ENCODE measurements at places on chromosomes 1 and 21.

- DNase-seq: no peak
Measured at GRCh38 chr1:56525489-56526041, 53.8 kb downstream of the PLPP3 start.

GRCh38 chr1:115112496-115113375 is 23.4 kb upstream of the TSPAN2 start:
- peak; percentile 67 for DNase-seq

DNA sequence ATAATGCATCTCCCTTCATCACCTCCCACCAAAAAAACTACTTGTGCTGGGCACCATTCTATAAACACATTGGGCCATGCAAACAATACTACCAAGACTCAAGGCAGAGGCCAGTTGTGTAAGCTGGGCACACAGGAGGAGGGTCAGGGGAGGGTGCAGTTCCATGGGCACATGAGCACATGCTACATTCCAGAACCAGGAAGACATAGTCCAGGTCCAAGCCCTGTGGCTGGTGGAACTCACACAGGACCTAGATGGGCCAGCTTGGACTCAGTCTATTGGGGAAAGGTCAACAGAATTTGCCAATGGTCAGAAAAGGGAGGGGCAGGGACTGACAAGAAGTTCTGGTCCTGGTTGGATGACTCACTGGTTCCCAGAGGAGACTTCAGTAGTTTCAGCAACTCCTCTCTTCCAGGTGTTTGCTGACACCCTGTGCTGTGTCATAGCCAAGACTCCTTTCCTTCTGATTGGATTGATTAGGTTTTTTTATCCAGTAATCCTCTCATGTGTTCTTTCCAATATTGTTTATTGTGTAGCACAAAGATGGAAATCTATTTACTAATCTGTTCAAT is 249.7 kb downstream of the C1orf94 start:
- DNase-seq: no peak

GRCh38 chr1:237133921-237134320 is 91.9 kb downstream of the RYR2 start:
- DNase-seq: no peak

GRCh38 chr1:44067266-44068250 is 36.3 kb upstream of the SLC6A9 start:
- no peak for DNase-seq

DNA sequence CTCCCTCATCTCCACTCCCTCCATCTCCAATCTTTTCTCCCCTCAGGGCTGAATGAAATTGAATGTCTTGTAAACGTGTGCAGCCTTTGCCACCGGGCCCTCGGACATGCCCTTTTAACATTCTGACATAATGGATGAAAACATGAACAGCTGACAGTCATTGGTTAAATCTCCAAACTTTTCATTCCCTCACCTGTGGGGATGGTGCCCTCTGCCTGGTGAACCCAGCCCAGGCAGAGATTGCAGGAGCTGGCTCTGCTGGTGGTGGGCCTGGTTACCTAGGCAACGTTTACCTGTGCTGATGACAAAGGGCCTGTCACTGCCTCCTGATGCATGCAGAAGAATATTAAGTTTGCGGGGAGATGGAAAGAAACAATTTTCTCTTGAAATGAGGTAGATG is 21.3 kb downstream of the ST6GALNAC3 start:
- no peak for DNase-seq

DNA sequence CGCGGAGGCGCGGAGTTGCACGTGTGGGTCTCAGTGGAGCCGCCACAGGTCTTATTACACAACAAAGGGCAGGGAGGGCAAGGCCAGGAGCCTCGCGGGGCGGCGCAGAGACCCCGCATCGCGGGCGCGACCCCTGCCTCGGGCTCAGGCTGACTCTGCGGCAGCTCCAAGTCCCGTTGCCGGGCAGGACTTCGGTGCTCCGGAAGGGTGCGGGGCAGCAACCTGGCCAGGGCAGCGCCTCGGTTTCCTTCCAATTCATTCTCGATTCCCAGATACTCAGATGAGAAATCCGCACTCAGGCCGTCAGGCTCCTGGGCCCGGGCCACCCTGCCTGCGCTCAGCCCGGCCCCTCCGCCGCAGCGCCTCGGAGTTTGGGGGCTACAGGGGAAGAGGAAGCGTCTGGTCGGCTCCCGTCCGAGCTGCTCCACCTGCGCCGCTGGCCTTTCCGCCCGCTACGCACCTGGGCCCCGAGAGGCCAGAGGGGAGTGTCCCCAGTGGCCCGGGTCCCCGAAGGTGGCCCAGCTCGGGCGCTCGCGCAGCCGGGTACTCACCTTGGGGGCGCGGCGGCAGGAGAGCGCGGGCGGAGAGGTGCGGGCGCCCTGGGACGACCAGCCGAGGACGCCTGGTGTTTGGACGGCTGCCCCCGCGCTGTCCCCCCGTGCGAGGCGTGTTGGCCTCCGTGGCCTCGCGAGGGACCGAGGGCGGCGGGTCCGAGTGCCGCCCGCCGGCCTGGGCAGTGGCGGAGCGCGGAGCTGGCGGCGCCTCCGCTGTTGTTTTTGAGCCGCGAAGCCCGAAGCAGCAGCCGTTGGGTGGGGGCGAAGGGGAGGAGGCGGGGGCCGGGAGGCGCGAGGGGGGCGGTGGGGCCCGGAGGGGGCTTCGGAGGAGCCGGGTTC is 1.1 kb upstream of the PRDM16 start:
- DNase-seq: no peak

DNA sequence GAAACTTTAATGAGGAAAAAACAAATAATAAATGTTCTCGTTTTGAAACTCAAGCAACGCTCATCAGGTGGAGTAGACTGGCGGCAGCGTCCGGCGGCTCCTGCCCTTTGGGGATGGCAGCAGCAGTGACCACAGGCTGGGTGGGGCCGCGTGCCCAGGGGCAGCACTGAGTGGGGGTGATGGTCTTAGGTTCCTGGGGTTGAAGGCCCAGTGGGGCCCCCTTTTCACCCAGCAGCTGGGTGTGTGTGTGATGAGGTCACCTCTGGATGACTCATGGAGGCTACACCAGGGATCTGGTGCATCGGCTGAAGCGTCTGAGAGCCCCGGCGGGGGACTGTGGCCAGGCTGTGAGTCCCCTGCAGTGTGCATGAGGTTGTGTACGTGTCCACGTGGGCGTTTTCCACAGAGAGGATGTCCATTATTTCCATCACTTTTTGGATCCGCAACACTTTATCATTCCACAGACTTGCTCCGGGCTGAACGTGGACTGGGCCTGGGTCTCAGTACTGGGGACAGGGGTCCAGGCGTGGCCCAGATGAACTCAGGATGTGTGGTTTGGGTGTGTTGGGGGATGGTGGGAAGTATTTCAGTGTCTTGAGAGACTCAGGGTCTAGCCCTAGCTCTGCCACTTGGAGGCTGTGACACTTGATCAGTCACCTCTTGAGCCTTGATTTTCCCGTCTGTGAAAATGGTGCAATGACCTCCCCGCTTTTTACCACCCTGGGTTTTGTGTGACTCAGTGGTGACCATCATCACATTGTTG is 25.6 kb downstream of the LDLRAP1 start:
- DNase-seq: peak; percentile 49

DNA sequence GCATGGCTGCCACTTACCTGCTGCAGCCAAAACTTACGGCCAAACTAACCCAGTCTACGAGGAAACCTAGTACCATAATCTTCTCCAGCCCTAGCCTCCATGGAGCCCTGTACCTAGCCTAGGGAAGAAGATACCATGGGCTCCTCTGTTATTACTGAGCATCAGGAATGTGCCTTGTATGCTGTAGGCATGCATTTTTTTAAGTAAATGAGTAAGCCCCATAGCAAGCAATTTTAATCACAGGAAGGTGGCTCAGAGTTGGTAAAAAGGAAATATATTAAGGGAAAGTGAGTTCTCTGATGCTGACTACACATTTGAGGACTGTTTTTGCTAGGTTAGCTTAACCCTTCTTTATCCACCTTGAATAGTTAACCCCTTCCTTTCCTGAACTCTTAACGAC is 21.2 kb downstream of the NFASC start:
- DNase-seq: no peak

GRCh38 chr1:202304375-202304774 is 37.4 kb downstream of the UBE2T start:
- DNase-seq: no peak

DNA sequence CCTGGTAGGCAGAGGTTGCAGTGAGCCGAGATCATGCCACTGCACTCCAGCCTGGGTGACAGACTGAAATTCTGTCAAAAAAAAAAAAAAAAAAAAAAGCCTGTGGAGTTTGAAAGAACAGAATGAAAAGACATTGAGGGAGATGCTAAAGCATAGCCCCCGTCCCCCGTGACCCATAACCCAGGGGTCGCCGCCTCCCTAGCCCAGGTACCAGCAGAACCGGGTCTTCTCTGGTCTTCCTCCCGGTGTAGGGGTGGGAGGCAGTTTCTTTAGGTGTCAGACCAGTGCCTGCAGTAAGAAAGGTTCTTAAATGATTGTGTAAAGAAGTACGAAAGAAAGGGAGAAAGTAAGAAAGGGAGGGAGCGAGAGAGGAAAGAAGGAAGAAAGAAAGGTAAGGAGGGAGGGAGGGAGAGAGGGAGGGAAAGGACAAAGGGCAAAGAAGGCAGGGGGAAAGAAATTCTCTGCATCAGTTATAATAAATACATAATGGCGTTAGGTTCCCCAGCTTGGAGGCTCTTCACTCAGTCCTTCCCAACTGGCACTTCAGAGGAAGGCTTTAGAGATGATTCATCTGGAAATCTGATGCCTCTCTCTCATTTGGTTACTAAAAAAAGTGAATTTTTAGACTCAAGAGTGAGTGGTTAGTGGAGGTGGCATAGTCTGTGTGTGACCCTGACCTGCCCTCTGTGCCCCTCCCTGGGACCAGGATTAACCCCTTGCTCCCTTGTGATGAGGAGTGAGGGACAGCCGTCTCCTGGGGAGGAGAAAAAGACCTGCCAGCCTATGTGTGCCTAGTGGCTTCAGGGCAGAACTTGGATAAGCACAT is 1.1 kb downstream of the IL24 start:
- DNase-seq: no peak

- DNase-seq: no peak
Measured at GRCh38 chr1:238248356-238248755, 357.6 kb upstream of the ZP4 start.

- DNase-seq: no peak
Measured at GRCh38 chr1:162691999-162692575, 59.8 kb downstream of the DDR2 start.

DNA sequence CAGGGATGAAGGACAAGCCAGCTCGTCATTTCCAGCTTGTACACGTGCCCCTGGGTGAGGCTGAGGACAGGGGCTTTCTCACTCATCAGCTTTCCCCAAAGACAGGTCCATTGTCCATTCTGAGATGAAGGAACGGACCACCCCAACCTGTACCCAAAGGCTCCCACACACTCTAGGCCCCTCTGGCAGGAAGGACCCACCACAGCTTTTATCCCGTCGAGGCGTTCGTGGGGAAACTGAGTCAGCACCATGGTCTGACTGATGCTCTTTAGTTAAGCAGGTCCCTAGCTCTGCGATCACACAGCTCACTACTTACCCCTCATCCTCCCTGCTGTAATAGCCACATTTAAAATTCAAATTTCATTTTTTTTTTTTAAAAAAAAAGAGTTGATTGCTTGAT is 117.3 kb downstream of the AJAP1 start:
- DNase-seq: no peak

DNA sequence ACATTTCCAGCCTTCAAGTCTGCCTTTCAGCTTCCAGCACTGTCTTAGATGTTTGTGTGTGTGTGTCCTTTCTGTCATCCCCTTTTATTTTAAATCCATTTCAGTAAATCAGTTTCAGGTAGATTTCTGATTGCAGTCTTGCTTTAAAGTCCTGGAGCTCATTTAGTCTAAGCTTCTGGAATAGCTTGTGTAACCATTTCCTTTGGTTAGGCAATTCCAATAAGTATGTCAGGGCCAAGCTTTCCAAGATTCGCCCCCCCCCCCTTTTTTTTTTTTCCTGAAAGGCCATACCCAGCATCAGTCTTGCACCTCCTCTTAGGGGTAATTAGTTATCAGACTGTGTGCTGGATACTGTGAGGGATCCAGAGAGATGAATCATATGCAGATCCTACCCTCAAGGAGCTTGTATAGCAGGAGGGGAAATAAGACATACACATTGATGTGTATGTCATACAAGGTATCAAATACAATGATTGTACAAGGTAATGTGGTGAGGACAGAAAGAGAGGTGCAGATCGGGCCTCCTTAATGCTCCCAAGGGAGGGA is 41.3 kb downstream of the NFYC start:
- no peak for DNase-seq

DNA sequence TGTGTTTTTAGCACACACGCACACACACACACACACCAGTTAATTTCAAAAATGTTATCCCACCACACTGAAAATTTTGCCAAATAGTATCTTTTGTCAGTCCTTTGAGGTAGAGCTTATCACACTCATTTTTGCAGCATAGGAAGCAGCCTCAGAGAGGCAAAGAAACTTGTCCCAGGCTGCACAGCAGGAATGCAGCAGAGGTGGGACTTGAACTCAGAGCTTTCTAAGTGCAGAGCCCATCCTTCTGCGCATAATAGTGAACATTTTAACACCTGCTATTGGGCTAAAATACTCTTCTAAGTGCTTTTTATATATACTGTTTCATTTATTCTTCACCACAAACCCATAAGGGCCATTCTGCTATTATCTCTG is 15.0 kb downstream of the FHAD1 start:
- no peak for DNase-seq

- no peak for DNase-seq
Measured at GRCh38 chr1:29129916-29130315, 6.2 kb upstream of the TMEM200B start.

DNA sequence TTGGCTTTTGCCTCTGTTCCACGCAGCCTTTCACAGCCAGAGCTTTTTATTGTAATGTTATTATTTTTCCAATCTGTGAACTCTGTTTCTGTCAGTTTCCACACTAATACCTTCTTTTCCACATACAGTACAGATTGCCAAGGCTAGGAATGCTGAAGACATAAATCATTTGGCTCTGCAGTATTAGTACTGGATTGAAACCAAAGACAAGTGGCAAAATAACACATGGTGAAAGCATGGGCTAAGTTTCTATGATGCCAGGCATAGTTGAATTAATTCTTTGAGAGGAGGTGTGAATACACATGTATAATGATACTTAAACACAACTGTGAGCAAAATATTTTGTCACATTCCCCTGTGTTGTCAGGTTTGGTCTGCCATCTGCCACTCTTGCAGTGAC is 73.5 kb downstream of the TMEM200B start:
- no peak for DNase-seq

- peak; percentile 77 for DNase-seq
Measured at GRCh38 chr1:47755101-47755990, 241.8 kb downstream of the TRABD2B start.

- no peak for DNase-seq
Measured at GRCh38 chr1:177953549-177953948, 16.3 kb downstream of the SEC16B start.

GRCh38 chr21:26136671-26137070 is 33.9 kb downstream of the APP start:
- DNase-seq: no peak

GRCh38 chr1:47186267-47187185 is 3.3 kb downstream of the PDZK1IP1 start:
- no peak for DNase-seq
